ENCODE measurements at places on chromosomes 13 and 19. TPM values are rescaled to one million over a fixed set of nuclear protein-coding genes. Genes with fewer than 3 reads are reported as not detected.

DNA sequence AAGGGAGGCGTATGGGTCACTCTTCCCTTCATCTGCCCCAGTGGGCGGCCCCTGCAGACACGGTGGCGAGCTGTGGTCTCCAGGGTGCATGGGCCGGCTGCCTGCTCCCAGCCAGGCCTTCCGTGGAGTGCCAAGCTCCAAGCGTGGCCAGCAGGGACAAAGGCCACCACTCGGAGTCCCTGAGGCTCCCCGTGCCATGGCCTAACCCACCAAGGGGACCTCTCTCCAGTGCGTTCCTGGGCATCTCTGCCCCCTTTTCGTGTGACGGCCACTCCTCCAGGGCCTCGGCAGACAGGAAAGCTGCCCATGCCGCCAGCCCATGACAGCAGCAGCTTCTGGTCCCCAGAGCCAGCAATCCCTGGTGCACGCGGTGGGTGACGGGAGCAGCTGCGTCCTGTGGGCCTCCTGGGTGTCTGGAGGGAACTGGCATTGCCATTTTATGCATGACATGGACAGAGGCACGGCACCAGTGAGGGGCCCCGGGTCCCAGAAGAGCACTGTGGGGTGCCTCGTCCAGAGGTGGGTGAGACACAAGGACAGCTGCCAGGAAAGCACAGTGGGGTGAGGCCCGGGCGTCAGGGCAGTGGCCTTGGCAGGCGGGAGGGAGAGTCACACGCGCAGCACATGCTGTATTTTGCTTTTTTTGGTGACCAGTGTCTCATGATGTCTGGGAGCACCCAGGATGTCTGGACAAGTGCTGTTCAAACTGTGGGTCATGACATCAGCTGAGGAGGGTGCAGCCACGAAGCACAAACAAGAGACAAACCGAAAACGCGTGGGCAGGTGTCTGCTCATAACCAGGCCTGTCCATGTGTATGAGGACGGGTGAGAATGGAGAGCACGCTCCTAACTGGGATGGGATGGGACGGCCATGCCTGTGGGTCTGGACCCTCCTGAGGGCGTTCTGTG is 32.3 kb downstream of the CEBPG start:
- DNase-seq = no peak

Gene NLRP9
- not detected for total RNA-seq

DNA sequence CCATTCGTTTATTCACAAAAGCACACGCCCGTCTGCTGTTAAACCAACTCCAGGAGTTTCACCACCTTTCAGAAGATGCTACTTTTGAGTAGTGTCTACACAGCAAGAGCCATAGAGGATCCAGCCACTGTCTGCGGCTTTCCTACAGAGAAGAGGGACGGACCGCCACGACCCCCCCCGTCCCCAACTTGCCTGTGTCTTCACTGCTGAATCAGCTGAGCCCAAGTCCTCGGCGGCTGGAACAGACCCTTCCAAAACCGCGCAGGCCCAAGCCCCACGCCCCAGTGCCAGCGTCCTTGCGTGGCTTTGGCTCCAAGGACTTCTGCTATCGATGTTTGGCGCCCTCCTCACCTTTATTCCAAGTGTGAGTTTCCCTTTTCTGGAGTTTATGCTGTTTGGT is 65.1 kb downstream of the SPACA7 start:
- no peak for DNase-seq

GRCh38 chr13:60411464-60411863 is 14.4 kb downstream of the TDRD3 start:
- no peak for DNase-seq

DNA sequence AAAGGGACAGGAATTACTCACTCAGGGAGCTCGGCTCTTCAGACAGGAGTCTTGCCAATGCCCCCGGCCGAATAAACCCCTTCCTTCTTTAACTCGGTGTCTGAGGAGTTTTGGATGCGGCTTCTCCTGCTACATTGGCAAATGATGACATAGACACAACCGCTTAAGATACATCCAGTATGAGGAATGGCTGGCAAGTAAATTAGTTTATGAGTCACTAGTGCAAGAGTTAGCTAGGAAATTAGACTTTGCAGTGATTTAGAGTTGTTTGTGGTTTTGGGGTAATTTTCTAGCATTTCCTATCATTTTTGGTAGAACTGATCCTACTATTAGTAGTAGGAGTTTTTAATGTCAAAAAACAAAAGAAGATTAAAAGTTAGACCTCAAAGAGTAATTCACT is 166.2 kb downstream of the SLITRK1 start:
- no peak for DNase-seq

Gene BIVM
- total RNA-seq = 20.3 TPM

DNA sequence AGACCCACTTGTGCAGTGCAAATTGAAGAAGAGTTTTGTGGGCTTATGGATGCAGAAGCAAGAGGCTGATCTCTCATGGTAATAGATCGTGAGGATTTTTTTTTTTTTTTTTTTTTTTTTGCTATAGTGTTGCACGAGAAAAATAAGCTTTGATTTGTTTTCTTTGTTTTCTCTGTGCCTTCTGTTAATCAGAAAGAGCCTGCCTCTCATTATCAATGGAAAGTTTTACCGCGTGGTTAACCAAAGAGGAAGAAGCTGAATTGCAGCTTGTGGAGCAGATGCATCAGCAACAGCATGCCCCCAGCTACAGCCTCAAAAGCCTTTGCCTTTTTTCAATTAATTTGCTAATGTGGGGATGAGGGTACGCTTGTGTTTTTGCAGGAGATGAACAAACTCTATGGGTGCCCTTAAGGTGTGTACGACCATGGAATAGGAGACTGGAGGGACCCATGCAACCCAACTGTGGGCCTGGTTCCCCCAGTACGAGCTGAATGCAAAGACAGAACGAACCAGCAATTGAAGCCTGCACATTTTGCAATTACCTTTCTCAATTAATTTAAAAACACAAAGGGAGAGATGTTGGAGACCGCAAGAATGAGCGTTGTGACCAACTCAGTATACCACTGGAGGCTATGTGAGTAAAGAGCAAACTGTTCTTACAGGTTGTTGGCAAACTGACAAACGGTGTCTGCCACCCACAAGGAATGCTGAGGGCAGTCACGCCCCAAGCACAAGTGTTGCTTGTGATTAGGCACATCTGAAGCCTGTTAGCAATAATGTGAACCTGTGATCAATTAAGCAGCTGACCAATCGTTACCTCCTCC is 58.6 kb upstream of the SPRY2 start:
- no peak for DNase-seq

DNA sequence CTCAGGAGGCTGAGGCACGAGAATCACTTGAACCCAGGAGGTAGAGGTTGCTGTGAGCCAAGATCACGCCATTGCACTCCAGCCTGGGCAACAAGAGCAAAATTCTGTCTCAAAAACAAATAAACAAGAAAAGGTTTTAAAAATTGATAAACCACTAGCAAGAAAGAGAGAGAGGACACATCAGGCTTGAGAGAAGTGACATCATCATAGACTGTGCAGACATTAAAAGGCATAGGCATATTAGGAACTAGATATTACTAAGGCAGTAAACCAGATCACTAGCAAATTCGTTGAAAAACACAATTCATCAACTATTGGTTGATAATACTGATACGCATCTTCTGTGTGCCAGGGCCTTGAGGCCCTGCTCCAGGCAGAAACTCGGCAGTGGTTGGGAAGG is 7.7 kb downstream of the A1BG start:
- no peak for DNase-seq

Gene KCTD12
- total RNA-seq = 116 TPM

Gene OR7C1
- total RNA-seq = not detected

- DNase-seq = no peak
Observed at GRCh38 chr19:31718032-31718431, 368.8 kb upstream of the TSHZ3 start.

Gene CCDC8
- 0.75 TPM for total RNA-seq

GRCh38 chr13:101417043-101417406 is 717 bp upstream of the NALCN start:
- DNase-seq = no peak

GRCh38 chr19:49084206-49085019 is 838 bp upstream of the SNRNP70 start:
- DNase-seq = no peak

DNA sequence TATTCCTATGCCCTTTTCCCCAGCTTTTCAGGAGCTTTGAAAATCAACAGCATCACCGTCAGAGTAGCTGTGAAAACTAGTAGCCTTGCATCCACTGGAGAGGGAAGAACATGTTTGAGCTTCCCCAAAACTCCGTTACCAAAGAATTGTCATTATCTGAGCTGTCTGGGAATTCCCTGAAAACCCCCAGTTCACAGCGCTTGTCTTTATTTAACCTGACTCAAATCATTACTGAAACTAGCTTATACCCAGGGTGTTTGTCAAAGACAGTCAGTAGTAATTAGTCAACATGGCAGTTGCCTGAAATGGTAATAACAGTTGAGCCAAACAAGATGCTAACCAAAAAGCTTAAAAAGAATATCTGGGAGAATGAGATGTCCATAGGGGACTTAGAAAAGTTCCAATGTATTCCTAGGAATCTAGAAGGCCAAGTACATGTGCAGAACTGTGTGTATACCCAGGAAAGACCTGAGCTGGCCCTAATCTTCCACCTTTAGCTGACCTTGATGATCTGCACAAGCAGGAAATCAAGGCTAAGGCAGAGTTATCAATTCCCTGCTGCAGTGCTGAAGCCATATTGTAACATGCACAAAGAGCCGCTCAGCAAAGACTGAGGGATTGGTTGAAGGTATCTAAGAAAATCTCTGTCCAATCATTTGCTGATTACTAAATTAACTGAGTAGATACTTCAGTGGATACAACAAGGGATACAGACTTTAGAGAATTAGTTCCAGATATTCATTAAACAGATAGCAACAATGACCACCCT is 130.8 kb downstream of the KL start:
- DNase-seq = no peak
